ENCODE measurements at places on chromosomes 6 and 20.

GRCh38 chr6:122264557-122264956, 134.9 kb upstream of the HSF2 start:
- DNase-seq, result no peak

DNA sequence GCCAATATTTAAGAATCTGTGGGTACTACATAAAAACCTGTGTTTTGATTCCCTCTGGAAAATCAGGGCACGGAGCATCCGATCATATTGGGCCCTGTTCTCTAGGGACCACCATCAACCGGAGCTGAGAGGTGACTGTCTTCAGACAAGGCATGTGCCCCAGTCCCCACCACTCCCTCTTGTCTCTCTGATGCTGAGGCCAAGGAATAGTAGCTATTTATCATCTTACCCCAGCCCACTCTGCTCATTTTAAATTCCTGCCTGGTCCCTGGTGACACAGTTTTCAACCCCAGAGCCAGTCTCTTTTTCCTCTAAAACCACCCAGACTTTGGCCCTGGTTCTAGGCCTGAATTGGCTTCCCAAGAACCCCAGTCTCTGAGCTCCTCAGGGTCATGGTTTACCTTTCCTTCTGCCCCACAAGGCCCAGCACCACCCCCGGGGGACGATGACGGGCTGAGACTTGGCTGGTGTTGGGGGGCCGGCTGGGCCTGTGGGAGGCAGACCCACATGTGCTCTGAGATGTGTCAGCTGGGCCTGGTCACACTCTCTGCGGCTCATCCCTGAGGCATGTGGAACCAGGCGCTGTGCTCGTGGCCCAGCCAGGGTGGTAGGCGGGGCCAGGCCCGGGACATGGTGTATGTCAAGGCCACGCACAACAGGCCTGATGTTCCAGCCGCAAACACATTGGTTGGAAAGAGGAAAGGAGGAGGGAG, 114.4 kb downstream of the CEBPB start:
- no peak for DNase-seq

GRCh38 chr20:19073584-19074218, 138.7 kb upstream of the SLC24A3 start:
- DNase-seq, result no peak

GRCh38 chr20:63955281-63955826, 862 bp downstream of the UCKL1 start:
- peak; percentile 60 for DNase-seq

- DNase-seq, result no peak
Measured at GRCh38 chr6:4017058-4017739, 61.7 kb downstream of the FAM217A start.

DNA sequence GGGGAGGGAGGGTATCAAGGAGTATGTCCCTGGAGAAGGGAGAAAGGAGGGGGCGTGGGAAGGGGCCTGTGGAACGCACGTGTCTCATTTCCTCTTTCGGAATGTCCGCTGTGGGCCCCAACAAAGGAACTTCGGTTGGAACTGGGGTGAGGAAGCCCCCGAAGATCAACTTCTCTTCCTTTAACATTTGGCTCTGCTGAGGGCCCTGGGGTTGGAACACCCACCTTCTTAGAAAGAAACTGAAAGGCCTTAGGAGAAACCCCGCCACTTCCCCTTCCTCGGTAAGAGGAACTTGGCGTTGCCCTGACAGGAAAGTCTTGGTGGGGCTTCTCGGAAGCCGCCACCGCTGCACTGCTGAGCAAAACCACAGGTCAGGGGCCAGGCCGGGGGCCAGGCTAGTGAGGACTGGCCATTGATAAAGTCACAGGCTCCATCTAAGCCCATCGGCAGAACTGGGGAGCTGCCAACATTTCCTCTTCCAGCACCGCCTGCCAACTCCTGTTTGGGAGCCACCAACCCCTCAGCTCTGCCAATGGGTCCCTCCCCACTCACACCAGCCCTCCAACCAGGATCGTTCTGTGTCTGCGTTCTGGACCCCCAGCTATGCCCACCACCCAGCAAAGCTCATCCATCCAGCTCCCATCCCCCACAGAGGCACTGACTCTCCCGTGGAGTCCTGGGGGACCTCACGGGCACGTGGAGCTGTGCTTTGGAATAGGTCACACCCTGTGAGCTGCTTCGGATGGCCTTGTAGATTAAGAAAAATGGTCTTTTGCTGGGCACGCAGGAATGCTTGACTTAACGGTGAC, 44.8 kb downstream of the FGD2 start:
- DNase-seq, result peak; percentile 61

GRCh38 chr20:11212272-11212671, 538.5 kb upstream of the JAG1 start:
- no peak for DNase-seq

- DNase-seq, result no peak
Measured at GRCh38 chr6:83962582-83962981, 71.0 kb upstream of the MRAP2 start.

DNA sequence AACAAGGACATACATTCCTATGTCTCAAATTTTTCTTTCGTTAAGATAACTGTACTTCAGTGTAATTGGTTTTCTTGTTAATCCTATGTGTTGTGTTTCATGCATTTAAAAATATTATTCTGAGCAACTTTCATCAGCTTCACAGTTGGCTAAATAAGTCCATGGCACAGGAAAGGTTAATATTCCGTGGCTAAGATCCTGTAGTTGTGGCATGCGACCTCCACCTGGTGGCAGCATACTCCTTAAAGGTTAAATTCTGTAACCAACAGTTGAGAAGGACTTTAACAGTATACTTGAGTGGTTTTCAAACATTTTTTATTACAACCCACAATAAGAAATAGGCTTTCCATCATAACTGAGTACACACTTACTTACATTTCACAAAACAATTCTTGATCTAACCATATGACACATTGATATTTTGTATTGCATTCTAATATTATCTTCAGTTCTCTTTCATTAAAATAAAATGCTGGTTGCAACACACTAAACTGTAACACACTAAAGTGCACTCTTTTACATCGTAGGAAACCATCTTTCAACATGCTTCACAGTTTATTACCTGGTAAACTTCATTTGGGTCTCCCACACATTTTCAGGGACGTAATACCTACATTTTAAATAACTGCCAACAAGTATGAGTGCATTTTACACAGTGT, 118.3 kb downstream of the SLX4IP start:
- no peak for DNase-seq

GRCh38 chr6:161076181-161076677, 84.7 kb downstream of the MAP3K4 start:
- DNase-seq, result peak; percentile 40

DNA sequence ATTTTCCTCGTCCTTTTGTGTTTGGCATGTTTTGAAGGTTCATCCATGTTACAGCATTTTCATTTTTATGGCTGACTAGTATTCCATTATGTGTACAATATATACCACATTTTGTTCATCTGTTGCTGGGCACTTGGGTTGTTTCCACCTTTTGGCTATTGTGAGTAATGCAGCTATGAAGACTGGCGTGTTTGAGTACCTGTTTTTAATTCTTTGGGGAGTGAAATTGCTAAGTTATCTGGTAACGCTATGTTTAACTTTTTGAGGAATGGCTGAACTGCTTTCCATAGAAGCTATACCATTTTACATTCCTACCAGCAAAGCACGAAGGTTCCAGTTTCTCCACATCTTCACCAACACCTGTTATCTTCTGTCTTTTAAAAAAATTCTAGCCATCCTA, 37.0 kb upstream of the MYL9 start:
- DNase-seq, result no peak

GRCh38 chr6:167303675-167304625, 12.8 kb downstream of the UNC93A start:
- no peak for DNase-seq

DNA sequence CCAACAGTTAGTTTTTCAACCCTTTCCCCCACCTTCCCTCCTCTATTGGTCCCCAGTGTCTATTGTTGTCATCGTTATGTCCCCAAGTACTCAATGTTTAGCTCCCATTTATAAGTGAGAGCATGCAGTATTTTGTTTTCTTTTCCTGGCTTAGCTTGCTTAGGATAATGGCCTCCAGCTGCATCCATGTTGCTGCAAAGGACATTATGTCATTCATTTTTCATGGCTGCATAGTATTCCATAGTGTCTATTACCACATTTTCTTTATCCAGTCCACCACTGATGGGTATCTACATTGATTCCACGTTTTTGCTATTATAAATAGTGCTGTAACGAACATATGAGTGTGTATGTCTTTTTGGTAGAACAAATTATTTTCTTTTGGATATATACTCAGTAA, 55.3 kb upstream of the HIVEP1 start:
- DNase-seq, result no peak

GRCh38 chr6:119459207-119459974, 109.8 kb upstream of the MAN1A1 start:
- no peak for DNase-seq

DNA sequence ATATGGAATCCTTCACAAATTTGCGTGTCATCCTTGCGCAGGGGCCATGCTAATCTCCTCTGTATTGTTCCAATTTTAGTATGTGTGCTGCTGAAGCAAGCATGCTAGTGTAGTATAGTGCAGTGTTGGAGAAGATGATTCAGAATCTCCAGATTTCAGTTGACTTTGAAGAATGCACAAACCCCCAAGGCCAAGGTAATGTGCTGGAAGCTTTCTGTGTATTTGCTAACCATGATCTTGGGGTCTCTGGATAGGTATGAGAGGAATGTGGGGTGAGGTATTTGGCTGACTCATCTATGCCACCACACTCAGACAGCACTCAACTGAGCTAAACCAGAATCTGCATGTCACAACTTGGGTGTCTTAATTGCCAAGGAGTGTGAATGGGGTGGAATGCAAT, 42.6 kb upstream of the DEK start:
- no peak for DNase-seq

GRCh38 chr6:157557559-157557958, 176.6 kb downstream of the ZDHHC14 start:
- DNase-seq, result no peak

DNA sequence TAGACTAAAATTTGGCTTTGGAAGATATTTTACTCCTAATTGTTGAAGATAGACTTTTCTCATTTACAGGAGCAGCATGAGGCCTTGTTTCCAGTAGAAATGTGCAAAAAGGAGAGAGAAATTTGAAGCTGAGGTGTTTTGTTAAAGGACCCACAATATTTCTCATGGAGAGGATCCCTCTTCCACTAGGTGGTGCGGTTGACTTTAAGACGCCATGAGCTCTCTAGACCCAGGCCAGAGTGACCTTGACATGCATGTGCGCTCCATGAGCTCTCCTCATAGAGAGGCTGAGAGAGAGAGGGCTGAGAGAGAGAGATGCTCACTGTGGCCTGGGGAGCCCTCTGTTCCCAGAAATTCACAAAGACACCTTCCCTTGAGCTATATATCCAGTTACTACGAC, 861.2 kb upstream of the EYS start:
- DNase-seq, result no peak

GRCh38 chr20:20399531-20400500, 31.9 kb downstream of the INSM1 start:
- no peak for DNase-seq

DNA sequence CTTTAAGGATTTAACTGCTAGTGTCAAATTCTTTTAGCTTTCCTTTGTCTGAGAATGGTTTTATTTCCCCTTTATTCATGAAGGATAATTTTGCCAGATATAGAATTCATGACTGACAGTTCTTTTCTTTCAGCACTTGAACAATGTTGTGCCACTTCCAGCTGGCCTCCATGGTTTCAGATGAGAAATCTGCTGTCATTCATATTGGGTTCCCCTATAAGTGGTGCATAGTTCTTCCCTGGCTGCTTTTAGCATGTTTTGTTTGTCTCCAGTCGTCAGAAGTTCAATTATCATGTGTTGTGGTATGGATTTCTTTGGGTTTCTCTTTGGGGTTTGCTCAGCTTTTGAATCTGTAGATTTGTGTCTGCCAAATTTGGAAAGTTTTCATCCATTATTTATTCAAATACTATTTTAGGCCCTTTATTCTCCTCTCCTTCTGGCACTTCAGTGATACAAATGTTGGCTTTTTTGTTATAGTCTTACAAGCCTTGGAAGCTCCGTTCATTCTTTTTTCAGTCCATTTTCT, 76.3 kb upstream of the TGM3 start:
- DNase-seq, result no peak

Data from activated T-cell treated with anti-CD3 and anti-CD28 coated beads, Interleukin-2, amount 50 U/mL, for 1 hour (primary cell).